GM18507 (cell line): ENCODE measurements at places on chromosomes 2 and 18.

- DNase-seq = no peak
Observed at GRCh38 chr18:11587432-11587831, 22.0 kb upstream of the SLC35G4 start.

- no peak for DNase-seq
Observed at GRCh38 chr2:210964141-210964764, 407.9 kb downstream of the CPS1 start.

DNA sequence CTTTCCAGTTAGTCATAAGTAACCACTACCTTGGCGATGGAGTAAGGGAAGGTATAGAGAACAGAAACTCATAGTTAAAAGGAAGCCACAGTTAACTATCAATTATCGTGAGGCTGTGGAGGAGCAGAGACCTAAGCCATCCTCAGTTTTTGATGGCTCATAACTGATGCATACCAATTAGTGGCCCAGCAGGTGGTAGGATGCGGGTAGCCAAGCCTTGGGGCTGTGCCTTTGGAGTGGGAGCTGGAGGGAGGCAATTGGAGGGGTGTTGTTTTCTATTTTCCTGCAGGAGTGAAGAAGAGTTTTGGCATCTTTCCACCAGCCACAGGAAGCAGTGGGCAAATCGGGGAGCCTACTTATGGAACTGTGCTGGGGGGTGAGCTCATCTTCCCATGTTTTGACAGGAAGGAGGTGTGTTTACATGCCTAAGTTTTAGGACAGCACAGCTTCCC lies 194.8 kb downstream of the TPGS2 start:
- no peak for DNase-seq

GRCh38 chr18:69658103-69658502 lies 257.4 kb downstream of the DOK6 start:
- no peak for DNase-seq

- DNase-seq = no peak
Observed at GRCh38 chr2:59567151-59567550, 986.3 kb downstream of the BCL11A start.

GRCh38 chr18:76426737-76427305 lies 68.2 kb downstream of the ZNF516 start:
- no peak for DNase-seq

DNA sequence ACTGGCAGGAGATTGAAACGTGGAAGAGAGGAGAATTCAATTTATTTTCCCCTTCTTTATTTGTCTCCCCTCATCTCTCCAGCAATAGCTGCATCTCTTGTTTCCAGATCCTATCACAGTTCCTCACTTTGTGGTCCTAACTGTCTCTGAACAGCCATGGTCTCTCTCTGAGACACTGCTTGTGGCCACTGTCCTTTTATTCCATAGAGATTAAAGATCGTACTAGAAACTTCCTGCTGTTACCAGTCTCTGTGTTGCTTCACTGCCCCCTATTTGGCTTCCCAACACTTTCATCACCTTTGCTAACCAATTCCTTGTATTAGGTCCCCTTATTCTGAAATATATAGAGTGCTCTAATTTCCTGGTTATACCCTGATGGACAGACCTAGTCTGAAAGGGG lies 48.9 kb upstream of the CAVIN2 start:
- DNase-seq = no peak

DNA sequence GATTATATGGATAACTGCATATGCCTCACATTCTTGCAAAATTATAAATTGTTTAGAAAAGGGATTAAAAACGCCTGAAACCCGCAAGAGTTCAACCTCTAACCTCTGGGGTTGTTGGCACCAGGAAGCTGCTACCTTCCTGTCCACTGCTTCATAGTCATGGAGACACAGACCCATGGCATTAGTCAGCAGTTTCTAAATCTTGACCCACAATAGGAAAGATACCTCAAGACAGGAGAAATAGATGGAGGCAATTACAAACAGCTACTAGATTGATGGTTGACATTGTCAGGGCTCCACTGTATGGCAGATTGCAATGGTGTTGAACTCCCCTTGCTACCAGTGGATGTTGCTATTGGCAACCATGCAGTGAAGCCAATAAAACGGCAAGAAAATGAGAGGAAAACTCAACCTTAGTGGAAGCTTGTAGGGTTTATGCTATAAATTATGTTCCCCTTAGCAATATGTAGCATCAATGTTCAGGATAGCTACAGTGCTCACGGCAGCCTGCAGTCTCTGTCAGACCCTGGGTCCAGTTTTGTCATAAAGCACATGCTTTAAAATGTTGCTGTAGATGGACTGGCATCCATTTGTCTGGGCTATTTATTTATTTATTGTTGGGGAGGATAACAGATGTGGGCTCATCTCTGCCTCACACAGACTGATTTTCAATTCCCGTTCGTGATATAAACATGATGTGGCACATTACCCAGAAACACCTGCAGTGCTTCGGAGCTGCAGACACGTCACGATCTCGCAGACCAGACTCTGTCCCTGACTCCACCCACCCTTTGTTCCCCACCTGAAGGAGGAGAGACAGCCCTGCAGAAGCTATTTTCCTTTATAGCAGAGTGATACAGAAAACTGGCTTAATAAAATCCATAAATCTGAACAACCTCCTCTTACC lies 233.4 kb downstream of the AGPS start:
- no peak for DNase-seq
